H9 (cell line): ENCODE measurements at places on chromosomes 3 and 15. TPM values are rescaled to one million over a fixed set of nuclear protein-coding genes. Genes with fewer than 3 reads are reported as not detected.

STX19 gene
- not detected in 2 replicates for total RNA-seq

PLA2G4D gene
- 0.33 TPM in 1 of 2 replicates, not detected in the other for total RNA-seq

MAP1A gene
- 2.5 TPM in 2 replicates for total RNA-seq

NR2E3 gene
- 0.31 and 0.35 TPM in 2 replicates for total RNA-seq

RTP3 gene
- total RNA-seq = not detected in 2 replicates

TF gene
- 0.09 and 0.18 TPM in 2 replicates for total RNA-seq

RPL29 gene
- 1,592 and 1,656 TPM in 2 replicates for total RNA-seq

IGSF11 gene
- 1.2 and 1.6 TPM in 2 replicates for total RNA-seq

KNG1 gene
- not detected in 2 replicates for total RNA-seq

GPR87 gene
- 0.18 and 0.33 TPM in 2 replicates for total RNA-seq

LRRFIP2 gene
- total RNA-seq = 29.5 and 30.7 TPM in 2 replicates

WDR72 gene
- total RNA-seq = 2.4 and 2.9 TPM in 2 replicates

GRM2 gene
- 1.5 and 1.9 TPM in 2 replicates for total RNA-seq

TMC3 gene
- total RNA-seq = not detected in 2 replicates

ATP13A5 gene
- total RNA-seq = not detected in 2 replicates

EPHB3 gene
- total RNA-seq = 0.59 and 1.0 TPM in 2 replicates

- DNase-seq = no peak
These were observed 76.3 kb upstream of the FRMD4B start for GRCh38 chr3:69462022-69462825.

DNA sequence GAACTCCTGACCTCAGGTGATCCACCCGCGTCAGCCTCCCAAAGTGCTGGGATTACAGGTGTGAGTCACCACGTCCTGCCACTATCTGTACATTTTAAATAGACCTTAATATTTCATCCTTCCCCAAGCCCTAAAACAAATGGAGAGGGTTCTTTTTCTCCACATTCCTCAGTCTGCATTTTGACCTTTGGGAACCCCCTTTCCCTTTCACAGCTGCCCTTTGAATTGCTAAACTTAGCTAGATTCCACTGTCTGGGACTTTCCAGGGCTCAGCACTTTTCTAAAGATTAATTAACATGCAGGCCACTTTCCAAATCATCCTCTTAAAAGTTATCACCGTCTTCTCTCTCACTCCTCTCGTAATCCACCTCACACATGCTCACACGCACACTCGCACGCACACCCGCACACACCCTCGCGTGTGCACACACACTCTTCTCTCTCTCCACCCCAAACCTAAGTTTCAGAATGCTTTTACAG, 124.2 kb downstream of the TMCO5A start:
- peak; percentile 31 for DNase-seq

DNA sequence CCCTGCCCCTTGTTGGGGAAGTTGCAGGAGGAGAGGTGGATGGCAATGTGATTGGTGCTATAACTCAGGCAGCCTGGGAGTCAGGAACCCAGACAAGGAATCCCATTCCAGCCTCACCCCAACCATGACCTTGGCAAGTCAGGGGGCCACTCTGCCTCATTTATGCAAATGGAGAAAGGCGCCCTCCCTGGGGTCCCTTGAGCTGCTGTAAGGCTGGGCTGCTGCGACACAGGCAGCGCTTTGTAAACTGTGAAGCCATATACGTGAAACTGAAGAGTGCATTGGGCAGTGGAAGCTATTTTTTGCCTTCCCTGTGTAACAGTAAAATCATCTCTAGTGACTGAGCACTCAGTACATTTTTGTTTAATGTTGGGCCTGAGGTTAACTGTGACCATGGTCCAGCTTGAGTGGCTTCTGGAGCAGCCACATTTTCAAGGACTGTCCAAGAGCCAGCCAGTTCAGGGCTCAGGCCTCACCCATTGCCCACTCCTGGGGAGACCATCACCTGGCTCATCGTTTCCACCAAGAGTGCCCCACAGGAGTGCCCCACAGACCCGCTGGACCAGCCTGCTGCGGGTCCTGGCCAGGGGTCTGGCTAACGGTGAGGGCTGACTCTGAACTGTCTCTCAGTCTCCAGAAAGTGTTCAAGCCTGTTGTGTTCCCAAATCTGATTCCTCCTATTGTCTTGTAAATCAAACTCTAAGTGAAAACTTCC, 27.9 kb downstream of the KIF7 start:
- DNase-seq = no peak

DNA sequence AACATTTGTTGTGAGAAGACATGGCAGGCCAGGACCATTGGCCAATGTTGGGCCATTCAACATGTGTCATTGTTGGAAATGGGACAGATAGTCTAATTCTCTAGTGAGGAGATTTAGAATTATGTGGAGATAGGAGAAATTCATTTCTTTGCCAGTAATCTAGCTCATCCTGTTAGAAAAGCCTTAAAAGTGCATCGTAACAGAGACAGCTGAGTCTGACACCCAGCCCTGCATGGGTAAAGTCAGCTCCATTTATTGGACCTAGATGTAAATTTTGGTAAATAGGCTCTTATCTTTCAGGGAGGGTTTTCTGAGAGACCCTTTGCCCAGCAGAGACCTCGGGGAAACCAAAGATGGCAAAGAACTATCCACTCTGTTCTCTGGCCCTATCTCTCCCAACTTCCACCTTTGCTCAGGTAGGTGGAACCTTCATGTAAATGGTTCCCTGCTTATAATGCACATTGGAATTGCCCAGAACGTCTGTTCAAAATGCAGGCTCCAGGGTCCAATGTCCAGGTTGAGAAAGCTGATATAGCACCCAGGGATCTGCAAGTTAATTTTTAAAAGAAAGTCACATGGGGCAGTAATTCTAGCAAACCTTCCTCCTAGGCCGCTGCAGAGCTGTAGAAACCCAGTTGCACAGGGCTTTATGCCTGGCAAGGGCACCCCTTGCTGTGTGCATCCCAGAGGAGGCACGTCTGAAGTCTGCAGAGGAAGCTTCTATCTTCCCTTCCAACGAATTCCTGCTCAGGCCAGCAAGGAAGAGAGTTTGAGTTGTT, 365.9 kb upstream of the PROK2 start:
- no peak for DNase-seq

DNA sequence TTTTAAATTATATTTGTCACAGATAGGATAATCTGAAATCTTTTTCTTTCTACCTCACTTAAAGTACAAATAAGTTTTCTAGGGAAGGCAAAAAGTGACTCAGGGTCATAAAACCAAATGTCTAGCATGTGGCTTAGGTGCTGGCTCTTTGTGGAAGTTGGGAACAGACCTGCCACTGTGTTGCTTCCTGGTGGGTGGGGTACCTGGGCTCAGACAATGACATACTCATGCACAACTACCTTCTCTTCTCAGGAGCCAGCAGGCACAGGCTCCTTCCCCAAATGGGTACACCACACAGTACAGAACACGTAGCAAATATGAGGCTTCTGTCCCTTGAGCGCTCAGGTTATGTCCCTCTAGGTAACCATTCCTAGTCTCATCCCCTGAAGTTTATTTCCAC, 40.1 kb upstream of the MUC13 start:
- DNase-seq = no peak

DNA sequence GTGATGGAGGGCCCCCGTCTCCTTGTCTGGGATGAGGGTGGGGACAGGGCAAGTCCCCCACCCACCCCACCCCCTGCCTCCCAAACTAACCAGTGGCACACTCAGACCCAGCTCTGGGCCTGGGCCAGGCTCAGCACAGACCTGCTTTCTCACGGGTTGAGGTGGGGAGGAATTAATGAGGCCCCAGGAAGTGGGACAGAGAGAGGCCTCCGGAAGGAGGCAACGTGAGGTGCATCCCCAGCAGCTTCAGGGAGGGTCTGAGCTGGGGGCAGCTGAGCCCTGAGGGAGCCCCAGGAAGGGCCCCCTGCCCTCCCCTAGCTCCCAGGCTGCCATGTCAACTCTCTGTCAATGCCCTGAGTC, 15.0 kb upstream of the GNAI2 start:
- DNase-seq = no peak

- DNase-seq = no peak
These were observed 39.4 kb upstream of the WNT5A start for GRCh38 chr3:55526332-55527030.

- DNase-seq = no peak
These were observed 309.7 kb downstream of the LSAMP start for GRCh38 chr3:116135457-116136085.

DNA sequence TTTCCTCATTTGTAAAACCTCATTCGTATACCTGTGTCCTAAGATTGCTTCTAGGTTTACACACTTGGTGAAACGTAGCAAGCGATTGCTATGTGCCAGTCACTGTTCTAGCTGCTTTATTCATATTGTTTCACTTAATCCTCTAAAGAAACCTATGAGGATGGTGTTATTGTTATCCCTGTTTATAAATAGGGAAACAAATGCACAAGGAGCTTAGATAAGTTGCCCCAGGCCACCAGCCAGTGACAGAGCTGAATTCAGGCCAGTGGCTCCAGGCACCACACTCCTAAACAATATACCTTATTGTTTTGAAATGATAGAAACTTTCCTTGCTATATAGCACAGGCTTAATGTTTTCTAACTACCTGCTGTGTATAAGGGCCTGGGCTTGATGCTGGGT, 44.0 kb downstream of the LPP start:
- DNase-seq = no peak

DNA sequence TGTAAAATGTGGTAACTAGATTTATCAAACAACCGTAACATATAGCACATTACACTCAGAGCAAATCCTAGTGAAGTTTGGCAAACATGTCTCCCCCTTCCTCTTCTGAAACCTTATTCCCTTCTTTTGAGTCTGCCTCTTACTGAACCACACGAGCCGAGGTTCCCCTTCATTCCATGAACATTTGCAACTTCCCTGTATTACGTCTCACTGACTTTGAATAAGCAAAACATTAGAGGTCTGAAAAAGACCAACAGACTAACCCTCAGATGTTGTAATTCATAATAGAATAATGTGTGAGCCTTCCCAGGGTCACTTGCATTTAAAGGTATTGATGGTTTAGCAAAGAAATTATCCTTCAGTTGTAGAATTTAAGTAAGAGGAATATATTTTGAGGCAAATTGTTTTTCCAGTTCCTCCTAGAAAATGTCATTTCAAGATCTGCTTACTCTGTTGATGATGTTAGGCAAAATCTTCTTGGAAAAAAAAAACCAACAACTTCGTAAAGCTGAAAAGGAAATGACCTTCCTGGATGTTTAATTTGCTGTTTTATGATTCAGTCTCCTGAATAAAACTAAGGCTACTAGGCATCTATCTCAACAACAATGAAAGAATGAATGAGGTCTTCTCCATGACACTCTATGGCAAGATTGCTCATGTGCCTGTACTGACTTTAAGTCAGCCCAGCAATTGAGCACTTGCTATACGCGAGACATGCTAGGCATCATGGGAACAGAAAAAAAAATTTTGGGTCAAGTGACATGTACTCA, 296.9 kb upstream of the NECTIN3 start:
- no peak for DNase-seq

DNA sequence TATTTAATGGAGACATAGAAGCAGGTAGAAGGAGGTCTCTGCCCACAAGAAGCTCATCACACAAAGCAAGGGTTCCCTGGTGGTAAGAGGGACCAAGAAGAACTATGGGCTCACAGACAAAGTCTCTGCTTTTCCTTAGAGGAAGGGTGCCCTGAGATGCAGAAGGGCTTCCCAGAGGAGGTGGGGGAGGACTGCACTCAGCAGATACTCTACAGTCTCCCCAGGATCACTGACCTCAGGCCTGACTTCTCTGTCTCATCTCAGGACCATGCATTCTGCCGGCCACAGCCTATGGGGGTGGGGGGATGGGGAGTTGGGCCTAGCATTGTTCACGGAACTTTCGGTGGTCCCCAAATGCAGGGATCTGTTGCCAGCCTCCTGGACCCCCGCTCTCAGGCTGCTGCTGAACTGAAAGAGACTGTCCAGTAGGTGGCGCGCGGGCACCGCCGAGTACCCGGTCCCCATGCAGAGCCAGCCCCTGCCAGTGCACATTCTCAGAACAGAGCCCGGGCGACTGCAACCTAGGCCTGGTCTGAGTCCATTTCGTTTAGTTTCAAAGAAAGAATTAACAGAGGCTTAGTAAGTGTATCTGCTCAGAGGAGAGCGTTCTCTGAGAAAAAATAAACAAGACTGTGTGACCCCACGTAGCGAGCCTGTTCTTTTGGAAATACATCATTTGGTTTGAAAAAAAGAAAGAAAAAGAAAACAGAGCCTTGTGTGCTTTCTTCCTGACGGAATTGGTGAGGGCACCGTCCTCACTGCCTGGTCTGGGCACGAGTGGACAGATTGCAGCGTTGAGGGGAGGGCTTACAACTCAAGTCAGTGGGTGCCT, 74.1 kb downstream of the LRTM1 start:
- peak; percentile 83 for DNase-seq

- DNase-seq = no peak
These were observed 74.1 kb upstream of the POMGNT2 start for GRCh38 chr3:43180027-43180426.

- DNase-seq = no peak
These were observed 1325.8 kb upstream of the ALCAM start for GRCh38 chr3:104040896-104041295.

DNA sequence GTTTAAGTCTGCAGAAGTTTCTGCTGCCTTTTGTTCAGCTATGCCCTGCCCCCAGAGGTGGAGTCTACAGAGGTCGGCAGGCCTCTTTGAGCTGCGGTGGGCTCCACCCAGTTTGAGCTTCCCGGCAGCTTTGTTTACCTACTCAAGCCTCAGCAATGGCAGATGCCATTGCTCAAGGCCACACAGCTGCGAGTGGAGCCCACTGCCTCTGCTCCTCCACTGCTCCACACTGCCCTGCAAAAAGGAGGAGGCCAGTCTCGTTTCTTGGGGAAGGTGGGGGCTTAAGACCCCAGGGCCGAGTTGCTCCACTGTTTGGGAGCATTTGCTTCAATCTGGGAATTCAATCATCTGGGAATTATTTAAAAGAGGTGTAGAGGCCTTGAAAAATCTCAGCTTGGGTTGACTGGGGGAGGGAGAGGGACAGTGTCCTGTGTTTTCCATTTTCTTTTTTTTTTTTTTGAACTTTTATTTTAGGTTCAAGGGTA, 144.6 kb upstream of the MEF2A start:
- no peak for DNase-seq

GRCh38 chr3:148951599-148952361, 39.6 kb upstream of the GYG1 start:
- no peak for DNase-seq

DNA sequence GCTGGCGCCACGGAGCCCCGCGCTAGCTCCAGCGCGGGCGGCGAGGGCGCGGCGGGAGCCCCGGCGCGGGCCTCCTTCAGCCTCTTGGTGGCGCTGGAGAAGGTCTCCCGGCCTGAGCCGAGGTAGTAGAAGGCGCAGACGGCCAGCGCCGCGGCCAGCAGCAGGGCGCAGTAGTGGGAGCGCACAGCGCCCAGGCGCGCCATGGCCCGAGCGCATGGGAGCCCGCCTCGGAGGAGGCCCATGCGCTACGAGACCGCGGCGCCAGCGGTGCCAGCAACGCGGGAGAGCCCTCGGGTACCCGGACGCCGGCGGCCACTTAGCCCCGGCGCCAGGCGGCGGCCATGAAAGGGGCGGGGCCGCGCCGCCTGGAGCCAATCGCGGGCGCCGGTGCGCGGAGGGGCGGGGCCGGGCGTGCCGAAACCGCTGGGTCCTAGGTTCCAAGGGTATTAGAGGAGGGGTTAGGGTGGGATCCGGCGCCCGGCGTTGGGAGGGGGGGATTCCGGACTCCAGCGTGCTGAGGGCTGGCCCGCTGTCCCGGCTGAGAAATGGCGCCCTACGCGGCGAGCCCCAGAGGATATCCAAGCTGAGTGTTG, at the start of gene XXYLT1:
TSS of gene XXYLT1 (minus strand) at position 343 of the 593 bp plus-strand sequence. CDS start at position 242, 101 bp downstream.
- peak; percentile 92 for DNase-seq

- DNase-seq = no peak
These were observed 31.5 kb upstream of the FAM81A start for GRCh38 chr15:59406446-59406845.
